Endothelial cell (in vitro differentiated cells): ENCODE measurements at places on chromosomes 5 and 9. TPM values are rescaled to one million over a fixed set of nuclear protein-coding genes. Genes with fewer than 3 reads are reported as not detected.
A peak's percentile ranks its signal among the peaks of the same experiment; 100 is the strongest.

DNA sequence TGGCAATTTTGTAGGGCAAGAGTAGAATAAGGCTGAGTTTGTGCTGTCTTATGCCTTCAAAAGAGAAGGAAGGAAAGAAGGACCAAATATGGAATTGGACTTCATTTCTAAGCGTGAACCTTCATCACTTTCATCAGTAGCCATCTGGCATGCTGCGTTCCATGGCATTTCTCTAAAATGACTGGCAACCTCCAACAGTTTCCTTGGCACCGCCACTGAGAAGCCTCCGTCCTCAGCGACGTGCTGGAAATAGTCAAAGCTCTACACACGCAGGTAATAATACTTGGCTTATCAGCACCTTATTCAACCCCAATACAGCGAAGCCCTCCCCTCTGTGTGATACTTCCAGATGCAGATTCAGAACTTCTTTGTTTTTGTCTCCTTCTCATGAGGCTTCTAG, 169.7 kb upstream of the CD180 start:
- no peak overlapping the region for H3K27ac ChIP-seq
- H3K27me3 ChIP-seq: no peaks in the 10 kb centered on the region
- H3K4me1 ChIP-seq: no peaks in the 10 kb centered on the region
- no peaks in the 10 kb centered on the region for H3K36me3 ChIP-seq
- no peak overlapping the region for H3K4me3 ChIP-seq
- no peak for DNase-seq

Gene CATSPER3
- total RNA-seq: 0.33 TPM

GRCh38 chr5:33524476-33524875, 83.7 kb downstream of the TARS1 start:
- no peak overlapping the region for H3K4me3 ChIP-seq
- no peak for DNase-seq
- peaks cover 2% of the 10 kb centered on the region for H3K27me3 ChIP-seq
- H3K27ac ChIP-seq: no peak overlapping the region

- peaks cover 15% of the 10 kb centered on the region for H3K36me3 ChIP-seq
- H3K27me3 ChIP-seq: no peaks in the 10 kb centered on the region
- H3K4me1 ChIP-seq: peaks cover 16% of the 10 kb centered on the region
- no peak overlapping the region for H3K4me3 ChIP-seq
- H3K27ac ChIP-seq: peak overlapping the region; percentile 36
These were observed 22.1 kb downstream of the HMGXB3 start for GRCh38 chr5:150022681-150023080.

DNA sequence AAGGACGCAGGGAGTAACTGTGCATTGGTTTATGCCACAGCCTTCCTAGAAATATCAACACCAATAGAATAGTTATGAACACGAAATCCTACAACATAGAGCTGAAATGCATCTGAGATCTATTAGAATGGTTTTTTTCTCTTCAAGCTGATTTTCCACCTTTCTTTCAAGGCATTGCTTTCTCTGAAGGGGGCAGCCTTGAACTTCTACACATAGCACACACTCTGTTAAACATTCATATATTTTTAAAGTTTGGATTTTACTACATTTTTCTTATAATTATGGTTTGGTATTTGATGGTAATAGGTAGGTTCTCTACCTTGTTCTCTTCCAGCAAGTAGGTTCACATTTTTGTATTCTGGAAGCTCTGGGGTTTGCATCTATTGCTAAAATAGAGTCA, 661.8 kb downstream of the SEMA5A start:
- H3K36me3 ChIP-seq: no peaks in the 10 kb centered on the region
- H3K4me3 ChIP-seq: no peak overlapping the region
- no peaks in the 10 kb centered on the region for H3K4me1 ChIP-seq
- peaks cover 1% of the 10 kb centered on the region for H3K27me3 ChIP-seq
- DNase-seq: no peak
- no peak overlapping the region for H3K27ac ChIP-seq

DNA sequence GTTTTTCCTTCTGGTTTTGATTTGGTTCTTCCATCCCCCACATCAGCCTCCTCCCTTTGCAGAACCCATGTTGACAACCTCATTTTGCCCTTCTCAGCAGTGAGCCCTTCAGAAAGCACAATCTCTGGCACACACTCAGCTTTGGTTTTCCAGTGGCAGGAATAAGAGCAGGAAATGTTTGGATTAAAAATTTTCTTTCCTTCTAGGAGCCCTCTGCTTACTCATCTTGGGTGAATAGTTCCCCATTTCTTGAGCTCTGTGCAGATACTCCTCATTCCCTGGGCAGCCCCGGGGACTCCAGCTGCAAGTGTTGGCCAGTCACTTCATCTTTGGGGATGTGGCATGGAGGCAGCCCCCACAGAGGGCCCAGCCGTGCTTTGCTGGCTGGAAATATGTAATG, 170.5 kb downstream of the NR3C1 start:
- no peaks in the 10 kb centered on the region for H3K4me1 ChIP-seq
- DNase-seq: no peak
- no peak overlapping the region for H3K4me3 ChIP-seq
- H3K27ac ChIP-seq: no peak overlapping the region
- peaks cover 5% of the 10 kb centered on the region for H3K36me3 ChIP-seq

GRCh38 chr5:79687889-79688288, 1.7 kb upstream of the CMYA5 start:
- H3K36me3 ChIP-seq: peaks cover 7% of the 10 kb centered on the region
- H3K27ac ChIP-seq: no peak overlapping the region
- no peak for DNase-seq
- H3K27me3 ChIP-seq: peaks cover 5% of the 10 kb centered on the region
- H3K4me1 ChIP-seq: peaks cover 9% of the 10 kb centered on the region
- peak overlapping the region; percentile 39 for H3K4me3 ChIP-seq

DNA sequence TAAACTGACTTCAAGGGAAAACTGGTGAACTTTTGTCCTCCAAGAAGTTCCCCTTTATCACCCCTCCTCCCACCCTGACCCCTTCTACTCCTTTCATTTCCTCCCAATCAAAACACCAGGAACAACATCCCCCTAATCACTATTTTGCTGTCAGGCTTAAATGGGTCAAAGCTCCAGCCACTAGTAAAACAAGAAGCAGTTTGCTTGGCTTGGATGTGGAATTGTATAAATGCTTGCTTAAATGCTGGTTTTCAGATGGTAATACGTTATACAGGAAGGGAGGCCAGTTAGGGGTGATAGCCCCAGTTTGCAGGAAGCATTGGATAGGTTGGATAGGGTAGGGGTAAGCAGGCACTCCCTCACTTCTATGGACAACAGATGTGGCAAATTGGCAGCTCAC, 473.6 kb downstream of the AGTPBP1 start:
- DNase-seq: no peak
- H3K4me3 ChIP-seq: no peak overlapping the region
- H3K27me3 ChIP-seq: no peaks in the 10 kb centered on the region
- no peak overlapping the region for H3K27ac ChIP-seq
- peaks cover 17% of the 10 kb centered on the region for H3K4me1 ChIP-seq
- H3K36me3 ChIP-seq: no peaks in the 10 kb centered on the region

- no peak overlapping the region for H3K27ac ChIP-seq
- H3K36me3 ChIP-seq: no peaks in the 10 kb centered on the region
- no peak for DNase-seq
These were observed 372.8 kb downstream of the NR2F1-AS1 start for GRCh38 chr5:93208141-93208751.

GRCh38 chr9:35906923-35907699, 1.1 kb downstream of the HRCT1 start:
- H3K27me3 ChIP-seq: peaks cover 37% of the 10 kb centered on the region
- H3K27ac ChIP-seq: peak overlapping the region; percentile 99
- DNase-seq: peak; percentile 15
- H3K4me3 ChIP-seq: peak overlapping the region; percentile 11

Gene MOB3B
- total RNA-seq: 6.4 TPM

Gene CAAP1
- 10.1 TPM for total RNA-seq

- H3K27me3 ChIP-seq: peaks cover 16% of the 10 kb centered on the region
- no peak for DNase-seq
- peaks cover 6% of the 10 kb centered on the region for H3K4me1 ChIP-seq
- H3K36me3 ChIP-seq: peaks cover 7% of the 10 kb centered on the region
These were observed 2.6 kb upstream of the UBE2QL1 start for GRCh38 chr5:6446042-6446441.

DNA sequence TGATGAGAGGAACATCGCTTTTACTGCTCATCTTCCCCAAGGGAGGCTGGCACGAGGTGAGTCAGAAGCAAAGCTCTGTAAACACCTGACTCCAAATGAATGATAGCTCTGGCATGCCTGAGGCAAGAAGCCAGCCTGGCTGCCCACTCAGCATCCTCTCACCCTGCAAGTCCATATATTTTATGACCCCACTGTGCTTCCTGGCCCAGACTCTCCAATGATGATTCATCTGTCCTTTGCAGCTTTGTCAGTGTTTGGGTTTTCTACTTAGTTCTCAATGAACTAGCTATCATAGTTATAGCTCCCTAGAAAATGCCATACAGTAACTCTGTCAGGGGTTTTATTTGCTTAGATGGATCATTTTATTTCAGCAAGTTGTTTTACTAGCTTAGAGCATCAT, 52.1 kb upstream of the FSTL4 start:
- no peaks in the 10 kb centered on the region for H3K36me3 ChIP-seq
- no peak overlapping the region for H3K27ac ChIP-seq
- DNase-seq: no peak

DNA sequence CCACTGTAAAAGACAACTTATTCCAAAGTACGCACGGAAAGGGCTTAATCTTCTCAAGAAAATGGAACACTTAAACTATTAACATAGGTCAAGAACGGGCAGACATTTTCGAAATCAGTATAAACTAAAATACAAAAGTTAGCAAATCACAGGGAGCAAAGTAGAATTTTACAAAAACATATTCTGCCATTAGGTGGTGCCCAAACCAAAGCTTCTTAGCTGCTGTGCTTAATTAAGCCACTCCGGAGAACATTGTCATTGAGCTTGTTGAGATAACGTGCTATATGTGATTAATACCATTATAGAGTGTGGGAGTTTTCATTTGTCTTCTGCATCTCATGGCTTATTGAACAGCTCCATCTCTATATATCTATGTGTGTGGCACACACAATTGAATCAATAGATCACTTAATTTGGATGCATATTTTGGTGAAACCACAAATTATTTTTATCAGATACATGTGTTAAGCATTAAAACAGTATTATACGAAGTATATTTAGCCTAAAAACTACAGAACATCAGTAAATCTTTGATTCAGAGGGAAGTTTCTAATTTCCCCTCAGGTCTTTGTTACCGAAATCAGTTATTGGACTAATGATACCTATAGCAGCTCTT, 23.4 kb downstream of the UBLCP1 start:
- H3K27me3 ChIP-seq: no peaks in the 10 kb centered on the region
- no peaks in the 10 kb centered on the region for H3K4me1 ChIP-seq
- no peak overlapping the region for H3K4me3 ChIP-seq
- H3K27ac ChIP-seq: no peak overlapping the region
- H3K36me3 ChIP-seq: no peaks in the 10 kb centered on the region

- H3K36me3 ChIP-seq: peaks cover 11% of the 10 kb centered on the region
- H3K27me3 ChIP-seq: peaks cover 11% of the 10 kb centered on the region
- peaks cover 15% of the 10 kb centered on the region for H3K4me1 ChIP-seq
- H3K27ac ChIP-seq: peak within 1 kb of the TSS; percentile 83
- DNase-seq: peak; percentile 91
These were observed at the start of gene ZER1 for GRCh38 chr9:128771745-128772519. Gene ZER1, minus strand, starts transcription at chr9:128771927. Its CDS starts 16,362 bp downstream, at chr9:128755565.

DNA sequence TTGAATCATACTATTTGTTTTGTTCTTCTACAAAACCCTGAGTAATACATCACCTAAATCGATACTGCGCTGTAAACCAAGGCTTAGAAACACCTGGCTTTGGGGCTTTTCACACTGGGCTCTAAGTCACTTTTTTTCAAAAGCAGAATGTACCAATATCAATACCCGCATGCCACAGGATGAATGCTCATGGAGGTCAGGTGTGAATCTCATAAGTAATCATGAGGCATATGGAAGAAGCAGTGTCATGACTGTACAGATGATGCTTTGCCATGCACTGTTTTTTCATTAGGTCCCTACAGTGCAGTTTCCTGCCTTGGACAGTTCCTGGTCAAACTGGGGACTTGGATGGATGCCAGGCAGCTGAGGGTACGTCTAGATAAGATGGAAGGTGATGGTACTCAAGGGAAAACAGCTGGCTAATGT, 49.0 kb upstream of the ATG10 start:
- DNase-seq: no peak
- H3K36me3 ChIP-seq: peaks cover 4% of the 10 kb centered on the region
- peaks cover 2% of the 10 kb centered on the region for H3K27me3 ChIP-seq

Gene RICTOR
- 35.3 TPM for total RNA-seq

GRCh38 chr5:67293226-67293625, 96.6 kb upstream of the CD180 start:
- no peaks in the 10 kb centered on the region for H3K36me3 ChIP-seq
- H3K27ac ChIP-seq: no peak overlapping the region
- peaks cover 6% of the 10 kb centered on the region for H3K4me1 ChIP-seq
- no peak overlapping the region for H3K4me3 ChIP-seq
- peaks cover under 1% of the 10 kb centered on the region for H3K27me3 ChIP-seq
- DNase-seq: no peak

- DNase-seq: no peak
- no peaks in the 10 kb centered on the region for H3K36me3 ChIP-seq
- no peak overlapping the region for H3K27ac ChIP-seq
These were observed 2.0 kb downstream of the KCNN2 start for GRCh38 chr5:114363837-114364236.

DNA sequence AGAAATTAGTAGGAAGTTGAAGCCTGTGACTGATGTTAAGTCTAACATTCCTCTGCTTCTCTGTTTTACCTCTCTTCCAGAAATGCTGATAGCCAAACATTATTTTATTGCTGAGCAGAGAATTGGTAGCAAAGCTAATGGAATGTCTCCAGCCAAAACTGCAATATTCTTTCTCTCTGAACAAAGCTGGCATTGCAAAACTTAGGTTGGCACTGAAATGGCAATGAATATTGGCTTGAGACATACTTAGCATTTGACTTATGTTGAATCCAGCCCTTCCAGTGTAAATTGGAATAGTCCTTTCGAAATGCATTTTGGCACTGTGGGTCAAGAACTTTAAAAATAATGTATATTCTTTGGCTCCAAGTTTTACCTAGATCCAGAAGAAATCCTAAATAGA, 21.1 kb downstream of the FAF2 start:
- no peak for DNase-seq
- no peaks in the 10 kb centered on the region for H3K27me3 ChIP-seq
- H3K4me3 ChIP-seq: no peak overlapping the region
- peaks cover 4% of the 10 kb centered on the region for H3K4me1 ChIP-seq
- peaks cover 8% of the 10 kb centered on the region for H3K36me3 ChIP-seq

DNA sequence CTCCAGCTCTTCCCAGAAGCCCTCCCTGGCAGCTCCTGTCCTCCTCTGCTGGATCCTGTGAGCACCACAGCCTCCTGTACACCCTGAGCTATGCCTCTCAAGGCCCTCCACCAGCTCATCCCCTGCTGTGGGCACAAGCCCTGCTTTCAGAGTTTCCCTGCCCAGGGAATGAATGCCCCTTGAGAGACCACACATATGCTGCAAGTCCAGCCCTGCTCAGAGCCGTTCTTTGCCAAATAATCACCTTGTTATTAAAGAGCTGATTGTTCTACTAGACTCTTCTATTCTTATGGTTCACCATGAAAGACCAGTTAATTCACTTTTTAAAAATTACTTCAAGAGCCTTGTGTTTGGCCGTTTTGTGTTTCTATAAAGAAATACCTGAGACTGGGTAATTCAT, 121.5 kb downstream of the MVB12B start:
- H3K4me3 ChIP-seq: peak overlapping the region; percentile 19
- no peak for DNase-seq
- H3K4me1 ChIP-seq: peaks cover 18% of the 10 kb centered on the region
- H3K27me3 ChIP-seq: no peaks in the 10 kb centered on the region

Gene APBA1
- total RNA-seq: 8.4 TPM
